ENCODE measurements at places on chromosomes 1 and 21.

DNA sequence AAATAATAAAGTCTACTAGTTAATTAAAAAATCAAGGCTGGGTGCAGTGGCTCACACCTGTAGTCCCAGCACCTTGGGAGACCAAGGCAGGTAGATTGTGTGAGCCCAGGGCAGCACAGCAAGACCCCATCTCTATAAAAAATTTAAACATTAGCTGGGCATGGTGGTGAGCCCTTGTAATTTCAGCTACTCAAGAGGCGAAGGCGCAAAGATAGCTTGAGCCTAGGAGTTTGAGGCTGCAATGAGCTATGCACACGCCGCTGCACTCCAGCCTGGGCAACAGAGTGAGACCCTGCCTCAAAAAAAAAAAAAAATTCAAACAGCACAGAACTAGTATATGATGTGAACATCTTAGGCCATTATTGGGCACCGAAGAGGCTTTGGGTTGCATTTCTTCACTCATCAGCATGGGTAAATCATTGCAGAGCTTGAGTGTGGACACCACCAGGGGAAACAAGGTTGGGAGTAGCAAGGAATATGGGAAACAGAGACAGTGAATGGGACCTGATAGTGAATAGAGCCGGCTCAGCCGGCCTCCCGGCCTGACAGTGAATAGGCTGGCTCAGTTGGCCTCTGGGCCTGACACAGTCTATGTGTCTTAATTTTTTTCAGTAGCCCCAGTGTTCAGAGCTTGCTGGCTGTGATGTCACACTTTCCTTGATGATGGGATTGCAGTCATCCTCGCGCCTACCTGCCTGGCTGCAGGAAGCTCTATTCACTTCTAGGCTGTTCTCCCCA, 89.1 kb upstream of the ERRFI1 start:
- DNase-seq, result no peak

GRCh38 chr1:157203166-157203565, 65.0 kb upstream of the ETV3 start:
- DNase-seq, result no peak

- DNase-seq, result no peak
Measured at GRCh38 chr1:22738069-22738435, 27.4 kb downstream of the EPHB2 start.

DNA sequence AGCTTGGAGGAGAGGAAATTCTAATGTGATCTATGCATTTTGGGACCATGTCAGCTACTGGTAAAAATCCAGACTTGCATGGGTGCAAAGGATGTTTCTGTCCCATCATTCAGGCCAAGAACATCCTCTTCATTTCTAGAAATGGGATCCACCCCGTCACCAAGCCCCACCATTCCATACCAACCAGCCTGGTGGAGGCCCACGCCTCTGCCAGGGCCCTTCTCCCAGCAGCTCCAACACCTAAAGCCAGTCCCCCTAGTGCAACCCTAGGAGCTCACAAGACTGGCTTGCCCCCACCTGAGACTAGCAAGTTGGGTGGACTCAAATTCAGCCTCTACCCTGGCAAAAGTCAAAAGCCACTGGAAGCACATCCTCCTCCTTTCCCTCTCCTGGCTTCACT, 1.9 kb downstream of the ARHGEF11 start:
- no peak for DNase-seq

GRCh38 chr21:43645136-43645891, 14.0 kb downstream of the HSF2BP start:
- no peak for DNase-seq

- no peak for DNase-seq
Measured at GRCh38 chr1:179327196-179327595, 33.6 kb downstream of the SOAT1 start.

GRCh38 chr1:245458234-245458633, 303.4 kb downstream of the KIF26B start:
- no peak for DNase-seq

DNA sequence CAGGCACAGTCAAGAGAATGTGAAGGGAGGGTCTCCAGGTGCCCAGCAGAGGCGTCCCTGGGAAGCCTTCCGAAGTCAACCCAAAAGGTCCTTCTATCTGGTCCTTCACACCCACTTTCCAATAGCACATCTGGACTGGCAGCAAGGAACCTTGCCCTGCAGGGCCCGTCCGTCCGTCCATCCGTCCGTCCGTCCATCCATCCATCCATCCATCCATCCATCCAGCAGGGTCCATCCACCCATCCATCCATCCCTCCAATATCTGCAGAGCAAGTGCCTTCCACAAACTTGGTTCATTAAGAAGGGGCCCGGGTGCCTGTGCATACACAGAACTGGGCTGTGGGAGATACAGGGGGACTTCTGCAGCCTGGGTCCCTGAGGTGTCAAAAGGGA, 31.6 kb downstream of the SLC45A1 start:
- DNase-seq, result no peak

DNA sequence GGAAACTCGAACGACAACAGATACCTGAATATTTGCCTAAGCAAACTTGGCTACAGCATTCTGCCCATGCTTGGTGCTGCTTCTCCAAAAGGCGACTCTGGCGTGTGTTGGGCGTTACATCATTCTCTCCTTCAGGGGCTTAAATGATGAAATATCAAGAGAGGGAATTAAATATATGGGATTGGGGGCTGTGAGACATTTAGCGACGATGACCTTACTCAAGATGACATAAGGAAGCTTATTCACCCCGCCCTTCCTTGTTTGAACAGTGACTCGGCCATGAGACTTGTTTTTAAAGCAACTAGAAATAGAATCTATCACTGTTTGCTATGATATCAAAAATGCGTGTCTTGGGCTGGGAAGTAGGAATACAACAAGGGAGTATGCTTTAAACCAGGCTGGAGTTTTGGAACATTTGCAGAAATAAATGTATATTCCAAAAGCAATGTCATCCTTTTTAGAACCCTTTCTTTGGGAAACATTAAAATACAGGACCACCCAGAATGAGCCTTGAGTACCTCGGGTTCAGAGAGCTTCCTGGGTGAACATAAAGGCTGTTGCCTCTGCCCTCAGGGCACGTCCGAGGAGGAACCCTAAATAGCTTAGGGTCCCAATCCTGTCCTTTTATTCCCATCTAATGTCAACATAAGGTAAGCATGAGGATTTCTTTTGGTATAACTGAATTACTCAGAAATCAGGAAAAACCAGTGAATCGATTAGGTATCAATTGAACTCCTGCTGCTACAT, 123.3 kb upstream of the SLC45A1 start:
- no peak for DNase-seq

- no peak for DNase-seq
Measured at GRCh38 chr1:5119366-5120234, 465.2 kb downstream of the AJAP1 start.

- DNase-seq, result no peak
Measured at GRCh38 chr1:235597867-235598553, 51.6 kb downstream of the GNG4 start.

- DNase-seq, result no peak
Measured at GRCh38 chr21:41744028-41744930, 22.6 kb downstream of the RIPK4 start.

DNA sequence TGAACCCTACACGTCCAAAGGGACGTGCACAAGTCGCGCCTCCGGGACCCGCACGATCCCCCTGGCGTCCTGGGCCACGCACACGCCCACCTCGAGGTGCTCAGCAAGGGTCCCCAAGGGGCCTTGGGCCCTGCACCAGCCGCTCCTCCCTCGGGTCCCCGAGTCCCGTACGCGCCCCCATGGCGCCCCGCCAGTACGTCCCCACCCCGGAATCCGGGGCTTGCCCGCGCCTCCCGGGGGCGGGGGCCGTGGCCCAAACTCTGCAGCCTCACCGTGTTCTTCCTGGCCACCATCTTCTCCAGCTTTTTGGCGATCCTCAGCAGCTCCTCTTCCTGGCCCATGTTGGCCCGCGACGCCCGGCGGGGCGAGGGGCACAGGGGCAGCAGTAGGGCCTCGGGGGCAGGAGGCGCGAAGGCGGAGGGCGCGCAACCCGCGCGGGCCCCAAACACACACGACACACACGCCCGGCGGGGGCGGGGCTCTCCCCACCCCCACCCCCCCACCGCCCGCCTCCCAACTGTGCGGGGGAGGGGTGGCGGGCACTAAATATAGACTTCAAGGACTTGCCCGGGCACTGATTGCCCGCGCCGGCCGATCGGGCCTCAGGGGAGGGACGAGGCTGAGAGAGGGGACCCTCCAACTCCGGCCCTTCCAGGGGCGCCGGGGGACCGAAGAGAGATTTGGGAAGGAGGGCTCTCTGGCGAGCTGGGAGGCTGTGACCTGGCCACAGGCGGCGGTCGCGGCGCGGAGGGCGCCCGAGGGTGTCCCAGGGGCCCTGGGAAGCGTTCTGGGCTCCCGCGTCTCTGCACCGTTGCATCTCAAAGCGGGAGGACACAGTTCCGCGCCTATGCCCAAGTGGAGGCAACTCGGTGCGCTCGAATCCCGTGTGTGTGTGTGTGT, at the start of gene TCEA3:
Gene TCEA3 (minus strand): TSS at position 456 of the 900 bp plus-strand sequence. CDS start 115 bp downstream, at position 341.
- DNase-seq, result no peak

GRCh38 chr21:22582026-22582425, 1583.8 kb downstream of the NCAM2 start:
- no peak for DNase-seq

DNA sequence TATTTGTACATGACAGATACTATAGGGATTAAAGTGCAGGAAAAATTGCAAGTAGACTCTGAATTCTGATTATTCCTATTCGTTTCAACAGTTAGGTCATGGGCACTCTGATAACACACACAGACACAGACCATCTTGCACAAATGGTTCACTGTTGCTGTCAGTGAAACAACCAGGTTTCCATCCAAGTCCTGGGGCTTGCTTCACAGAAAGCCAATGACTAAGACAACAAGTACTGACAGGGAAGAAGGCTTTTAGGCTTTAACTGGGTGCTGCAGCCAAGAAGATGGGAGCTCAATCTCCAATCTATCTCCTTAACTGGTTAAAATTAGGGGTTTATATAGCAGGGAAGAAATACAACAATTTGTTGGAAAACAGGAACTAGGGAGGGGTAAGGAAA, 57.6 kb downstream of the RIMS3 start:
- DNase-seq, result no peak

DNA sequence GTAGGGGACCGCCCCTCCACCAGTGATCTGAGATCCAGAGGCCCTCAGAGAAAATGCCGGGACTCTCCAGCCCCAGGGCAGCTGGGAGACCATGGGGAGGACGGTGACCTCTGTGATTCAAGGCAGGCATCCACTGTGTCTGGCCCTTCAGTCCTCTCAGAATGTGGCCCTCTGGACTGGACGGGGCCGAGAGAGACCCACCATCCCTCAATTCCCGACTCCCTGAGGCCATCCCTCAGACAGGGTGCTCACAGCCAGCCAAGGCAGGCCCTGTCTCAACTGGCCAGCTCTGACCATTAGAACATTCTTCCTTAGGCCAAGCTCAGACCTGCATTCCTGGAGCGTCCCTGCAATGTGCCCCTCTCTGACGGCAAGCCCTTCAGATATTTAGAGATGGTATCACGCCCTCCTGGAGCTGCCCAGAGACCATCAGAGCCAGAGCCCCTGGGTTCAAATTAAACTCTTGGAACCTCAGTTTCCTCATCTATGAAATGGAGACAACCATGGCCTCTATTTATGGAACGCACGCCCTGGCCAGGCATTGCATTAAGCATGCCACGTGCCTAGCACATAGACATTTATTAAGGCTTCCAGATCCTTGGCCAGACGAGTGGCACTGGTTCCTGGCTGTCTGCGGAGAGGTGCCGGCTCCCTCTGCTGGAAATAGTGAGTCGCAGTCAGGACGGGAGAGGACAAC, 9.6 kb upstream of the EPS8L3 start:
- peak; percentile 47 for DNase-seq

GRCh38 chr1:109113590-109114341, at the start of gene ELAPOR1:
TSS of gene ELAPOR1 (plus strand) at chr1:109114115. CDS start at chr1:109114184, 69 bp downstream.
- DNase-seq, result peak; percentile 40

- no peak for DNase-seq
Measured at GRCh38 chr1:224080115-224080774, 33.7 kb upstream of the FBXO28 start.

GRCh38 chr1:200980873-200981272, 42.6 kb downstream of the KIF21B start:
- no peak for DNase-seq

- DNase-seq, result no peak
Measured at GRCh38 chr1:172567720-172568119, 34.8 kb downstream of the SUCO start.

- no peak for DNase-seq
Measured at GRCh38 chr1:169100208-169100607, 6.3 kb upstream of the ATP1B1 start.

DNA sequence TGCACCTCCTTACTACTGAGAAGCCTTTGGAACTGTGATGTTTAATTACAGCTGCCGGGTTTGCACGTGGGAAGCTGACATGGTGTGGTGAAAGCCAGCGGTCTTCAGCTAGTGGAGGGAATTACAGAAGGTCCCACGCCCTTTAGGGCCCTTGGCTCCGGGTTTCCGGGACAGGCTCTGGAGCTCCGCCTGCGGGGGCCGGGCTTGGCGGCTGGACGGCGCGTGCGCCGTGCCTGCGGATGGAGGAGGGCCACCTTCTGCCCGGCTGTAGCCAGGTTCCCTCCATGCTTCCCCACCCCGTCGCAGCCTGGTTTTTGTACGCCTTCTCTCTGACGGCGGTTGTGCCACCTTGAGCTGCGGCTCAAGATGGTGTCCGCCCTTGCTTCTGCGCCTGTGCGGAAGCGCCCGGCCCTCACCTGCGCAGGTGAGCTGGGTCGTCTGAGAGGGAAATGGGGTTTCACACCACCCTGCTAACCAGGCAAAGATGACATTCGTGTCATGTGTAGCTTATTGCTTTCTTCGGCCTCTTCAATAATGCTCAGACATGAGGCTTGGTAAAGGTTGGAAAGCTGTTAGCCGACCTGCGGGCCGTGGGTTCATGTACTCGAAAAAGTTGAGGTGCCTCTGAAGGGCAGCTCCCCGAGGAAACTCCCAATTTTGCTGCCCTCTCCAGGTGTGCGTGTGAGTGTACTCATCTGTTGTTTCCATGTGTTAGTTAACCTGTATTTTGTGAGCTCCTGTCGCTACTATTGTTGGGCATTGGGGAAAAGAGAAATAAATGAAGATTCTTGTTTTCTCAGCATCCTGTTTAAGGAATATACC, 36.6 kb upstream of the OPRD1 start:
- peak; percentile 32 for DNase-seq

DNA sequence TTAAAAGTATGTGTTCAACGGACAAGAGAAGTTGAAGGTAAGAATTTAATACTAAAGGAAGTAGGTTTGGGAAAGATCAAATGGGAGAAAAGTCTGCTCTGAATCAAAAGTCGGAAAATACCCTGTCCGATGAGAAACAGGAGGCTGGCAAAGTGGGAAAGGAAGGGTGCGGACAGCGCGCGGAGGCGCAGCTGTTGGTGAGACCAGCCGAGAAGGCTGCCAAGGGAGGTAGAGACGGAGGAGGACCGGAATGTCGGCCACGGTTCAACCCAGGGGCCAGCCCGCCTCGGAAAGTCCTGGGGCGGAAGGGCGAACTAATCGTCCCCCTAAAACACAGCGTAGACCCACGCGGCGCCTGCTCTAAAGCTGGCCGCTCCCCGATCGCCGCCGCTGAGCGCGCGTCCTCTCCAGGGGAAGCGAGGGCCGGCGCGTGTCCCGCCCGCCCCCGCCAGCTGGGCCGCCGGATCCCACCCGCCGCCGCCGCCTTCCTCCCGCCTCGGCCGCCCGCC, 639 bp upstream of the SPATA1 start:
- no peak for DNase-seq

GRCh38 chr1:155719703-155720102, 30.8 kb downstream of the DAP3 start:
- no peak for DNase-seq

All from activated CD4-positive, CD25-positive, alpha-beta regulatory T cell (primary cell).